Suppressor macrophage (primary cell): ENCODE measurements at places on chromosomes 7 and 10.

DNA sequence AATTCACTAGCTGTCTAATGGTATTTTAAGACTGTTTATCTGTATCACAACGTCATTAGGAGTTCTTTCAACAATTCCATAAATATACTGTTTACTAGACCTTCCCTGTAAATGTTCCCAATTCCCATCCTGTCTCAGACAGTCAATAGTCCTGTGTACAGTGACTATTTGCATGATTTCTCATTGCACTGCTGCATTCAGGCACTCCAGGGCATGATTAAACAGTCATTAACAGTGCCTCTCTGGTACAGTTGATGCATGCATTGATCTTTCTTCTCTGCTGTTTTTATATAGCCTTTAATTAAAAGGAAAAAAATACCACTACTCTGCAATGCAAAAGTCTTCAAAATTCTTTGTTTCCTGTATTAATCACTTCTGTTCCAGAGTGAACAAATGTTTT is 51.5 kb upstream of the MTURN start:
- DNase-seq = no peak

DNA sequence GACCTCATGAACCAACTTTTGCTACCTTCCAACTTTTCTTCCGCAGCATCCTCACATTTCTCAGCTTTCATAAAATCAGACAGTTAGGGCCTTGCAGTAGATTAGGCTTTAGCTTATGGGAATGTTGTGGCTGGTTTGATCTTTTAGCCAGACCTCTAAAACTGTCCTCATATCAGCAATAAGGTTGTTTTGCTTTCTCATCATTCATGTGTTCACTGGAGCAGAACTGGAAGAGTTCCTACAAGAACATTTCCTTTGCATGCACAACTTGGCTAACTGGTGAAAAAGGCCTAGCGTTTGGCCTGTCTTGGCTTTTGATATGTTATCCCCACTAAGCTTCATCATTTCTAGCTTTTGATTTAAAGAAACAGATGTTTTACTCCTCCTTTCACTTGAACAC is 130.0 kb upstream of the LRRTM3 start:
- DNase-seq = no peak

DNA sequence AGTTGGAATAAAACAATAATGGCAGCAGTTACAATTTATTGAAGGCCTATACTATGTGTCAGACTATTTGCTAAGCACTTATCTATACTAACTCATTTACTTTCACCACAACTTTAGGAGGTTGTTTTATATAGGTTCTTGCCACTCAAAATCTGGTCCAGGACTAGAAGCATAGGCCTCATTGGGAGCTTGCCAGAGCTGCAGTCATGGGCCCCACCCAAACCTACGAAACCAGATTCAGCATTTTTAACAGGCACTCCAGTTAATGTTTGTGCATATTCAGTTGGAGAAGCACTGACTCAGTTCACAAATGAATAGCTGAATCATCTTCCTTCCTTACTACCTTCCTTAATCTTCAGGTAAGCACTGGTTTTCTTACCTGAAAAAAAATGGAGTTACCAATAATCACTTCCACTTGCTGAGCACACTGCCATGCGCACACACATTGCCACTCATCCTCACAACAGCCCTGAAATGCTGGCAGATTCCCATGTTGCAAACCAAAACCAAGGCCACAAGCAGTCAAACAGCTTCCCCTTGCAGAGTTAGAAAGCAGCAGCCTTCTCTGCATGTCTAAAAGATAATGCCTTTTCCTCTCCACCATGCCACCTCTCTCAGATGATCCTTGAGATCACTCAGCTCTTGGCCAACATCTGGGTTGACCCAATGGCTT is 122.4 kb downstream of the SLC16A9 start:
- DNase-seq = no peak

DNA sequence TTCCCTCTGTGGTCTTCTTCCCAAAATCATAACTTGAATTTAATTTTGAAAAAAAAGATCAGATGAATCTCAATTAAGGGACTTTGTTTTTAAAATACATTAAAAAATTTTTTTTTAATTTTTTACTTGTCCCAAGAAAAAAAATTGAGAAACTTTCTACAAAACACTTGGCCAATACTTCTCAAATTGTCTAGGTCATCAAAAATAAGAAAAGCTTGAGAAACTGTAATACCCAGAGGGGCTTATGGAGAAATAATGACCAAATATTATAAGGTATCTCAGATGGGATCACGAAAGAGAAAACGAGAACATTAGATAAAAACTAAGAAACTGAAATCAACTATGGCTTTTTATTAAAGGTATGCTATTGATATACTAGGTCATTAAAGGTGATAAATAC is 835.0 kb downstream of the GATA3 start:
- DNase-seq = no peak

- DNase-seq = no peak
Measured at GRCh38 chr10:8998751-8999150, 944.3 kb downstream of the GATA3 start.

GRCh38 chr7:127251036-127251464 is 1.7 kb downstream of the GRM8 start:
- DNase-seq = peak; percentile 24

DNA sequence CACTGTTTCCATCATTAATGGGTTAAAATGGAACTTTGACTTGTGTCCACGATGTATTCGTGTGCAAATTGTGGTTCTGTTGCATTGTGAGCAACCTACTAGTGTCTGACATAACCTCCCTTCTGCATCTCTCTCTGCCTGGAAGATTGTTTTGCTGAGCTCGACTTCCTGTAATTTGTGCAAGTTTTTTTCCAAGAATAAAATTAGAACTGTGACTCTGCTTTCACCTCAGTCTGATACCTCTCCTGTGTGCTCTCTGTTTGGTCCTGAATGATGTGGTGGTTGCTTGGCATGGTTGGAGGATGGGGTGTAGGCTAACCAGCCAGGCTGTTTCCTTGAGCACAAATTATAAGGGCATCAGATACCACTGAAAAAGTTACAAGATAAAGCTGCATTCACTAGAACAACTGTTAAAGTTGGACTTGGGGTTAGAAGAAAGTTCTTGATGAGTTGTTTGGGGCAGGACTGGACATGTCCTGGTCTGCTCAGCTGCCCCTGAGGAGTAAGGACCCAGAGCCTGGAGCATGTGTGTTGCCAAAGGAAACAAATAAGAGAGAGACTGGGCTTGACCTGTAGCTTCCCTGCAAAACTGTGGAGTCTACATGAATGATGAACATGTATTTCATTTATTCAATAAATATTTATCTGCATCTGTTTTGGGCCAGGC is 1.9 kb upstream of the VOPP1 start:
- DNase-seq = peak; percentile 39

DNA sequence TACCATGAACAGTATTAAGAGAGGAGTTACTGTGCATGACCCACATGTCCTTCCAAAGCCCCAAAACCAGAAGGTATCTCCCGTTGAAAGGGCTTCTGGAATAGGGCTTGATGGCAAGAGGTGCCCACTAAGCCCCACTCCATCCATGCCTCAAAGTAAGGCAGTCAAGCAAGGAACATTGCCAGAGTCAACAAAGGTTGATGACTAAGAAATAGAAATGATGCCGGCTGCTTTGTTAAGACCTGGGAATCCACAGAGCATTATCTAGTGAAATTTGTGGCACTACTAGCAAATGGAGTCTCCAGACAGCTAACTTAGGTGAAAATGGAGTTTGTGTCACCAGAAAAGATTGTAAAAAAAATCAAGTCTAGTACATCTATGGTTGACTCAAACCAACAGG is 6.2 kb downstream of the SFR1 start:
- DNase-seq = no peak

GRCh38 chr7:82362129-82362706 is 81.4 kb downstream of the CACNA2D1 start:
- DNase-seq = no peak

- DNase-seq = peak; percentile 3
Measured at GRCh38 chr7:117995850-117996650, 122.8 kb upstream of the CTTNBP2 start.

- DNase-seq = no peak
Measured at GRCh38 chr7:100210805-100211204, 8.9 kb upstream of the PVRIG start.

GRCh38 chr10:80260295-80261243 is 28.9 kb downstream of the MAT1A start:
- peak; percentile 74 for DNase-seq

DNA sequence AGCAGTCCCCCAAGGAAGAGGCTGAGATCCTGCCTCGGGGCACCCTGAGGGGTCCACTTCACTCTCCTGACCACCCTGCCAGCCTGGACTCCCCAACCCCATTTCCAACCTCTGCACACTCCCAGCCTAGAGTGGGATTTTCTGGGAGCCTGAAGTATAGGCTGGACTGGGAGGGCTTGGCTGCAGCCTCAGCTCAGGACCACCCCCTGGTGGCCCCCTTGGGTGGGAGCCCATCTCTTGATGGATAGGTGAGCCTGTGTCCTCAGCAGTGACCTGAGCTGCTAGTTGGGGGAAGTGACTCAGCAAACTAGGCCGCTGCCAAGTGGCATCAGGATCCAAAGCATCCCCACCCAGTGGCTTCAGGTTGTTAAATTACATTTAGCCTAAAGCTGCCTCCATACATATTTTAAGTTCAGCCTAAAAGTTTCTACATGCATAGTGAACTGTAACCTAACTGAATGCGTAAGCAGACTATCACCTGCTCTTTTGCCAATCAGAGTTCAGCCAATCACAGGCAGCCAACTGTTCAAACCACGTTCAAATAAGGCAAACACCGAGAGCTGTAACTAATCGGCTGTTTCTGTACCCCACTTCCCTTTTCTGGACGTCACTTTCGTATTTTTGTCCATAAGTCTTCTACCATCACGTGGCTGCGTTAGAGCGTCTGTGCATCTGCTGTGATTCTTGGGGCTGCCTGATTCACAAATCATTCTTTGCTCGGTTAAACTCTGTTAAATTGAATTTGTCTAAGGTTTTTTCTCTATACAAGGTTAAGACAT is 144.0 kb downstream of the PLPP4 start:
- DNase-seq = peak; percentile 63
